ENCODE measurements at places on chromosomes 16 and 17.

DNA sequence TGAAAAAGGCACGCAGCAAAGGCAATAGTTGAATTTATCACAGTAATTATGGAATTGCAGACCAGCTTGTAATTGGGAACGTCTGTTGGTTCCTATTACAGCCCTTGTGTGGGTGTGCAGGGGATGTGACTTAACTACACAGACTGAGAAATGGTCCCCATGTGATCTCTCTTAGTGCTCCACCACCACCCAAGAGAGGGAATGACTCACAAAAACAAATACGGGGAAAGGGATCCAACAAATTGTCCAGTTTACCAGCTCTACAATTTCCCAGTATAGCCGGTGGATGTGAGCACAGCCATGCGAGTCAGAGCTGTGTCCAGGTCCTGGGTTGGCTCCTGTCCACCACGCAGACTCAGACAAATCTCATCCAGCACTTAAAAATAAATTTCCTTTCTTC is 337.9 kb downstream of the GRIN2A start:
- no peak for DNase-seq

- DNase-seq = no peak
Measured at GRCh38 chr17:50924300-50924699, 58.1 kb upstream of the TOB1 start.

- no peak for DNase-seq
Measured at GRCh38 chr17:76154936-76155845, 14.1 kb upstream of the FOXJ1 start.

DNA sequence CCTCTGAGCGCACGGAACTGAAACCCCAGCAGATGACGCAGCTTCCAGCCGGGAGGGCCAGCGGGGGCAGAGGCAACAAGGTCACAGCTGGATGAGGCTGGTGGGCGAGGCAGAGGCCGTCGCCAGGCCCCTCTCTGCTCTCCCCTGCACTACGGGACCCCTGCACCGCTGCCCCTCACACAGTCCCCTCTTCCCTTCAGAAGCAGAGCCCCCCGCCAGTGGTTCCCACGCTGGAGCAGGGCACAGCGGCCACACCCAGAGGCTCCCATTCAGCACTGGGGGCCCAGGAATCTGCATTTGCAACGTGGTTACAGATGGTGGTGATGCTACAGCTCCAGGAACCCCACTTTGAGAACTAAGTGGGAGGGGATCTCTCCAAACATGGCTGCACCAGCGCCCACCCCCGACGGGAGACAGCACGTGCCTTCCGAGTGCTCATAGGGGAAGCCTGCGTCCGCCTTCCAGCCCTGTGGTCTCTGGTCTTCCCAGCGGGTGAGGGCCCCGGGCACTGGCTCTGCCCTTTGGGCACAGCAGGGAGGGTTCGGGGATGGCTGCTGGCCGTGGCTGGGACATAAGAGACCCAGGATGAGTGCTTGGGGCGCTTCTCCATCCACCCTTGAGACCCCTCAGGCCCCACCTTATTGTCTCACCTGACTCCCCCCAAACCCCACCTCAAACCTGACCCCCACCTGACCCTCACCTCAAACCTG is 4.7 kb upstream of the RAB40B start:
- DNase-seq = no peak

DNA sequence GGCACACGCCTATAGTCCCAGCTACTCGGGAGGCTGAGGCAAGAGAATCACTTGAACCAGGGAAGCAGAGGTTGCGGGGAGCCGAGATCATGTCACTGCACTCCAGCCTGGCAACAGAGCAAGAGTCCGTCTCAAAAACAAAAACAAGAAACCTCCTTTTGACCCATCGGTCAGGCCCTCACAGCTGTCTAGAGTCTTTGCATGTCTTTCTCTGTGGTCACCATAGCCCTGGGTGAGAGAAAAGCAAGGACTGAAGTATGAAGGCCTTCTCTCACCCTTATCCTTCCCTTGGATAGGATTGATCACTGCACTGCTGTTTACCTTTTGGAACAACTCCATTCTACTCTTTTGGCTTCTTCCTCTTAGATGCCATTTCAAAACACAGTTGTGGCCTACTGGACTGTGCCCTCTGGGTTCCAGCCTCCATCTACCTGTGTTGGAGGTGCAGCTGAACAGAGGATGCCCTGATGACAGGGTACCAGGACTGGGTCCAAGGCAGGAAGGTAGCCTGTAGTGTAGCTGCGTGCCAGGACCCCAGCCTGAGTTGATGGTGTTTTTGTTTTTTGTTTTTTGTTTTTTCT is 37.1 kb downstream of the LDHD start:
- no peak for DNase-seq

- DNase-seq = no peak
Measured at GRCh38 chr16:70573451-70574121, 50.0 kb downstream of the SF3B3 start.

Data from HCT116 (cell line).